HS-5 (cell line): ENCODE measurements at places on chromosomes 4 and X.

DNA sequence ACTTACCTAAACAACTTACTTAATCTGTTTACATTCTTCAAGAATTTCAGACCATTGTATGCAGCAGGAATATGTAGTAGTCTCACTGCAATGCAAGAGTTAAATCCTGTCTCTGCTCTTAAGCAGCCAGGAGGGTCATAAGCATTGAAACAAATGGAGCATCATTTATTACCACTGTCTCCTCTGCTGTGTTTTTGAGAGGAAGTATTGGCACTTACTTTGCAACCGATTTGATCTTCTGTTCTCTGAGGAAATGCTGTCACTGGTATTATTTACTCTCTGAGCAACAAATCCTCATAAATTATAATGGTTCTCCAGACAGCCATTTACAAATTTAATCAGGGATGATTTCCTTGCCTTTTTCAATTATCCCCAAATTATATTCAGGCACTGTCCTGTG, 1367.1 kb downstream of the STIM2 start:
- no peak for DNase-seq

GRCh38 chrX:124910611-124911010, 409.1 kb upstream of the TEX13C start:
- DNase-seq: no peak

DNA sequence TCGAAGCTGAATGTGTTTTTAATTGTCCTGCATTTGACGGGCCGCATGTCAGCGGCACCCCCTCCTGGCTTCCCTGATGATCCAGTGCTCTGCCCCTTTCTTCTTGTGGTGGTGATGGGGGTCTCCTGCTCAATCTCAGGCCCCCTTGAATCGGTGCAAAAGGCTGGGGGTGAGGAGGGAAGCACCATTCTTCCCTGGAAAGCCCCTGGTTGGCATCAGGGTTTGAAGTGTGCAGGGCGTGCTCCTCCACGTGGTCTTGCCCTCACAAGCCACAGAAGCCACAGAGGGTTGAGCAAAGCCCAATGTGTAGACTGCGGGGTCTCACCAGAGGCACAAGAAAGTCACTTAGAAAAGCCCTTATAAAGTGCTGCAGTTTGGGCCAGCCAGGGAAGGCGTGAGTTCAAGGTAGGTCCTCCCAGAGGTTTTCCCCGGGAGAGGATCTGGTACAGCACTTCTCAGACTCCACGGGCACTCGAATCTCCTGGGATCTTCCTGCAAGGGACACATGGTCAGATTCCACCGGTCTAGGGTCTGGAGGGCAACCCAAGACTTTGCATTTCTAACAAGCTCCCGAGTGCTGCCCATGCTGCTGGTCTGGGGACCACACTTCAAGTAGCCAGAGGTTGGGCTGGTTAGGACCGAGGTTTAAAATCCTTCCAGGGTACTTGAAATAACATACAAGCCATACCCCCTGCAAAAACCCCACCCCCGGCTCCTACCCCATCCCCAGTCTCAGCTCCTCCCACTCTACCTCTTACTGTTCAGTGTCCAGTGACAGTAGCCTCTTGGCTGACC, 35.1 kb downstream of the PSAPL1 start:
- DNase-seq: no peak

- DNase-seq: no peak
These were observed 118.2 kb upstream of the KIT start for GRCh38 chr4:54539500-54540029.

DNA sequence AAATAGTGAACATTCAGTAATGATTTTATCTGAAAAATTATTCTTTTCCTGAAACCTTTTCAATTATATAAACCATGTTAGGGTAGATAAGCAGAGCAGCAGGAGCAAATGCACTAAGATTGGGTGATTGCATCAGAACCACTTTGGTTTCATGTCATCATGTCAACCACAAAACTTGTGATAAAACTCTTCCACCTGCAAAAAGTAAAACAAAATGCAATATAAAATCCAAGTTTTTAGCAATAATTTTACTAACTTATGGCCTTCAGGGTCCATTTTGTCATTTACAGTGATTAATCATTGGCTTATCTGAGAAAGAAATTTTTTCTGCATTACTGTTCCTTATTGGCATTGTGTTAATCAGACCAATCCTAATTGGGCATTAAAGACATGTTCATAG, 42.4 kb downstream of the NHS start:
- DNase-seq: no peak
